ENCODE measurements at places on chromosomes 6 and 20. TPM values are rescaled to one million over a fixed set of nuclear protein-coding genes. Genes with fewer than 3 reads are reported as not detected.

COX4I2 gene
- not detected for total RNA-seq

KCNK5 gene
- 35.6 TPM for total RNA-seq

DNA sequence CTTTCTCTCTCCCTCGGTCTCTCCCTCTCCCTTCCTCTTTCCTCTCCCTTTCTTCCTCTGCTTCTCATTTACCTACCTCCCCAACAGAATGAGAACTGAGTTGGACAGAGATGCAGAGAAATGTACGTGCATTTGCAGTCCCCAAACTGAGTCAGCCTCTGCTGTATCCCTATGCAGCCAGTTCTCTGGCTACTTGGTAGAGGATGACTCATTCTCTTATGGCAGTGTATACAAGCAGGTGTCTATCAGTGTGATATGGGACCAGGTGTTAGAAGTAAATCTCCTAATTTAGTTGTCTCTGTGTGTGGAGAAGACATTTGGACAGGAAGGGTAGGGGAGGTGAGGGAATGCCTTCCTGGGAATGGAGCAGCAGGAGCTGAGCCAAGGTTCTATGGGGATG, 470.8 kb downstream of the CD109 start:
- no peak for ATAC-seq

DNA sequence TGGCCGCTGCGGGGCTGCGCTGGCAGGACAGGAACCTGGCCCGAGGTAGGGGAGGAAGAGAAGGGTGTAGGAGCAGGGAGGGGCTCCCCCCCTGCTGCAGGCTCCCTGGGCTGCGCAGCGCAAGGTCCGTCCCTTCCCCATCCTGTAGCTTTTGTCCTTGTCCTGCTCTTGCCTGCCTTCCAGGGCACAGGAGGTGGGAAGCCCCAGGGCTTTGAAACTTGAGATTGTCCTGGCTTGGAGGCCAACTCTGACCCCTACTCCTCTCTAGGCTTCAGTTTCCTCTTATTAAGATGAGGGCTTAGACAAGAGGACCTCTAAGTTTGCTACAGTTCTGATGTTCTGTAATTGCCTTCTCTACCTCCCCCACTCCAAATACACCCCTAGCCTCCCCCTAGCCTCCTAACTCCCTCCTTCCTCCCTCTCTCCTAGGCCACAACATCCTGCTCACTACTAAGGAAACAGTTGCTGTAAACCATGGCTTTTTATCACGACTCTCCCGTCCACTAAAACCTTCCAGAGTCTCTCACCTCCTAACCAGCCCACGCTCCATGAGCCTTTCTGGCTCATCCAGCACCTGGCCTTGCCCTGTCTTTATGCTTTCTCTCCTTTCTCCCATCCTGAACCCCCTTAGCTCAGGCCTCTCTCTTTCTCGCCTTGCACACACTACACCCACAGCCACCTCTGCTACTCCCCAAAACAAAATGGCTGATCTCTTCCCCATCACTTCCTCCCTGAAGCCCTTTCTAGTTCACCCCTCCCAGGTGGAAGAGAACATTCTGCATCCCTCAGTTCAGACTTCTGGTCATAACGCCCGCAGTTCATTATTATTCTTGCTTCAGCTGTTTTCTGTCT, 10.2 kb downstream of the UNC5CL start:
- no peak for ATAC-seq

ZNF311 gene
- 3.2 TPM for total RNA-seq

TAF8 gene
- 10.6 TPM for total RNA-seq

GRCh38 chr6:31763619-31763940, 1.1 kb downstream of the SAPCD1 start:
- peak; percentile 96 for ATAC-seq

- ATAC-seq: no peak
These were observed 75.4 kb upstream of the PTPN1 start for GRCh38 chr20:50434653-50435396.

GRCh38 chr6:29620630-29621029, 12.4 kb downstream of the GABBR1 start:
- ATAC-seq: no peak

SPO11 gene
- not detected for total RNA-seq

- ATAC-seq: peak; percentile 36
These were observed 22.7 kb downstream of the DSE start for GRCh38 chr6:116393430-116393829.

ATAT1 gene
- 57.1 TPM for total RNA-seq

DNA sequence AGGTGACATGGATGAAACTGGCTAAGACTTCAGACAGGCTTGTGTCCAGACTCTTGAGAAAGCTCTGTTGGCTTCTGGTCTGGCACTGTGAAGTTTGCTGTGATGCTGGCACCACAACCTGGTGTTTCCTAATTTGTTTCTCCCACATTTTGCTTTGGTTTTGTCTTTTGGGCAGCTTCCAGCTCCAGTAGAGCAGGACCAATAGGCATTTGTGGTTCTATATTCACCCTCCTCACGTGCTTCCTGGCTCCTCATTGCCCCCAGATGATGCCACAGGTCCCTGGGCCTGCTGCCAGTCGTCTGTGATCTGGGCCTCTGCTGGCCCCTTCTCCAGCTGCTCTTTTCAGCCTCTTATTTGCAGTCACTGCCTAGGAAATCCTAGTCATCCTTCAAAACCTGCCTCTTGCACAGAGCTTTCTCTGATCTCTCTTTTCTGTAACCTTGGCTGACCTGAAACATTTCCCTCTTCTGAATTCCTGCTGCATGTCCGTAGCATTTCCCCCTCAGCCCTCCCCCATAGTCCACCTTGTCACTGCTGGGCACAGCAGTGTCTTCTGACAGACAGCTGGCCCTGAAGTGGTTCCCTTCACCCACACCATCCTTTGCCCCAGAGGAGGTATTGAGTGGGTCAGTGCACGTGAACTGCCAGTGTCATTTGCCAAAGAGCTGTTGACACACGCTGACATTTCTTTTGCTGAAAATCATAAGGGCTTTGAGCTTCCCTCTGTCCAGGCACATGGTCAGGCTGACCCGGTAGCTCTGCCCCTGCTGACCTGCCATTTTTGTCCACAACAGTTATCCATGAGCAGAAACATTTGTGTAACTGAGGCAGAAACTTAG, 63.0 kb downstream of the PTPN1 start:
- ATAC-seq: no peak

GRCh38 chr20:9478771-9479170, 35.6 kb upstream of the LAMP5 start:
- ATAC-seq: no peak

DNA sequence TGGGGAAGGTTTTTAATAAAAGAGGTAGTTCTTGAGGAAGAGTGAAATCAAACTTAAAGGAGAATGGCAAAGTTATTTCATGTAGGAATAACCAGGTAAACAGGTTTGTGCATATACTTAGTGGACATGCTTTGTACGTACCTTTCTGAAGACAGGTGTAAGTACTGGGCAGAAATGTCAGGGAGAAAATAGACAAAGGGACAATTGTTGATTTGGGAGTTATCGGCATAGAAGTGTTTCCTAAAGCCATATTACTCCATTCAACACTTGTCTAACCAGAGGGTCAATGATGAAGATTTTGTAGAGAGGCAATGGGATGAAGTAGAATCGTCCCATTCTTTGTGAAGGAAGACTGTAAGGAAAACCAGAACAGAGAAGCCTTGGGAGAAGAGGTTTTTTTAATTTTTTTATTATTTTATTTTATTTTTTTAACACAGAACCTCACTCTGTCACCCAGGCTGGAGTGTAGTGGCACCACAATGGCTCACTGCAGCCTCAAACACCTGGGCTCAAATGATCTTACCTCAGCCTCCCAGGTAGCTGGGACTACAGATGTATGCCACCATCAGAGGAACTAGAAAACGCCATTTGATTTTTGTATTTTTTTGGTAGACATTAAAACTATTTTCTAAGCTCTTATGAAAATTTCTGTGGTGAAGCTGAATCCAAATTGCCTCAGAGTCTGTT, 18.0 kb downstream of the SMAP1 start:
- no peak for ATAC-seq

DNA sequence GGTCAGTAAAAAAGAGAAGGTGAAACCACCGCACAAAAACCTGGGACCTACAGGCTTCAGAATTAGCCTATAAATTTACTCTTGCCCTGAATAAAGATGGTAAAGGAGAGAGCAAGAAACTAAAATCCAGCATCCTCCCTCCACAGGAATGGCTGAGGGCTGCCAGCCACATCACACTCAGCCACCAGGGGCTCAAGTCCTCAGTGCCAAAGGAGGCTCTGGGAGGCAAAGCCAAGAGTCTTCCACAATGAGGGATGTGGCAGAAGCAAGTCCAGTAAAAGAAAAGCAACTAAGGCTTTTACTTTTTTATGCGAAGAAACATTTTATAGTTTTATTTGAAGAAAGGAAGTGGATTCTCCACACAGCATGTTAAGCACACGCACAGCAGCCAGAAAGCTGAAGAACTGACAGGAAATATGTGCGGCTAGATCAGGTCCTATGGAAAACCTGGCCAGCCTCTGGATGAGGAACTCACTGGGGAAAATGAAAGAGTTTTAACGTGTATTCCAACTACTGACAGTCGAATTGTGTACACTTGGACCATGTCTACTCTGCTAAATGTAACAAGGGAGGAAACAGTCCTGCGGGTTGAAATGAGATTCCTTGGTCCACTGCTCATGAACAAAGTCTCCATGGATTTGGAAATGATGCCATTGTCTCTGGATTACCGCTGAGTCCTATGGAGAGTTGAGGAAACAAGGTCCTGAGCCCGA, 219.4 kb upstream of the SSTR4 start:
- ATAC-seq: no peak

DNA sequence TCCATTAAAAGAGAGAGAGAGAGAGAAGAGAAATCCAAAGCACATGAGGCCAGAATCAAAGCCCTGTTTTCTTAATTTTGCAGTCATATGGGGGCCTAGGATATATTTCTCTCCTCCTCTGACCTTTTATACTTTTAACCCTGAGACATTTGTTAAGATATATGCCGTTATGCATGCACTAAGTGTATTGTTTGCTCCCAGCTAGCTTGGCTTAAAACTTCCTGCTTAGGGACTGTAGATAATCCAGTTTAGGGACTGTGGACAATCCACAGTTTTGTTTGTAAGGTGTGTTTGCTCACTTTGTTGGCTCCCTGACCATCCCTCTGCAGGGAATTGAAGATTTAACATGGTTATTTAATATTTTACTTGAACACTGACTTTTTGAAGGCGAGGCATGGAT, 166.3 kb upstream of the TSHZ2 start:
- no peak for ATAC-seq

DNA sequence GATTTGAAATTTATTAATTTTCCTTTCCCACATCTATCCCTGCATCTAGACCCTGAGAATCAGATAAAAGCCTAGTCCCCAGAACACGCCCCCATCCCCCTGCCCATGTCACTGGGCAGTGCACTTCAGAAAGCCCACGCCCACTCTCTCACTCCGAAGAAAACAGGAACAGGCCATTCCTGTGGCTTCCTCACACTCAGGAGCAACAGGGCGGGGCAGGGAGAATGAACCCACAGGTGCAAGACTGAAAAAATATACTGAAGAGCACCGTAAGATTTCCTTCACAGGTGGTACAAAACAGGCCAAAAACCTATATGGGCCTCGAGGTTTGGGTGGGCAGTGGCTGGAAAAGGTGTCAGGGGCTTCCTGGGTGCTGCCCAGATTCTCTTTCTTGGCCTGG, 3.4 kb downstream of the OXT start:
- no peak for ATAC-seq

DNA sequence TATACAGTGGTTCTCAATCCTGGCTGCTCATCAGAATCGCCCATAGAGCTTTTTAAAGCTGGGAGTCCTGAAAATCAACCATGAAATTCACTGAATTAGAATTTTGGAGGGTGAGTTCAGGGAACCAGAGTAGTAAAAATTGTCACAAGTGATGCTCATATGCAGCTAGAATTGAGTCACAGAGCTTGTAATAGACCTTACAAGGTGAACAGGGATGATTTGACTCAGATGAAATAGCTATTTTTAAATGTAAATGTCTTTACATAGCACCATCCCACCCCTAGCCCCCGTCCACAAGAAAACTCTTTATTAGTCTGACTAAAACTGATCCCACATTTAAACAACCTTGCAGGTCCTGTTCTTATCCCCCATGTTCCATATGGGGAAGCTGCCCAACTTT, 531.7 kb downstream of the LMBRD1 start:
- ATAC-seq: no peak

DNA sequence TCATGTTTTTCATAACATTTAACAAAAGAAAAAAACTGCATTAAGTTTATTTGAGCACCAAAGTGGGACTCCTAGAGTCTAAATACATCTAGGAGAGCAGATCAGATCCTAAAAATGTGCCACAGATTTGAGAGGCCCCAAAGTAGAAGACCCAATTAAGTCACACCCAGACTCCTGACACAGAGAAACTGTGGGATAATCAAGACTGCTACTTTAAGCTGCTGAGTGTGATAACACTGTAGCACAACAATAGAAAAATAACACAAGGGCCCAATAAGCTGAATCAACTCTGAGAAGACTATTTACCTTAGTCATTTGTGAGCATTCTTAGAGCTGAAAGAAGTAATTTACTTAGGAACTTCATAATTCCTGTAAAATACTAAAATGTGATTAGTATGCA, 26.0 kb downstream of the TRDN start:
- no peak for ATAC-seq

DNA sequence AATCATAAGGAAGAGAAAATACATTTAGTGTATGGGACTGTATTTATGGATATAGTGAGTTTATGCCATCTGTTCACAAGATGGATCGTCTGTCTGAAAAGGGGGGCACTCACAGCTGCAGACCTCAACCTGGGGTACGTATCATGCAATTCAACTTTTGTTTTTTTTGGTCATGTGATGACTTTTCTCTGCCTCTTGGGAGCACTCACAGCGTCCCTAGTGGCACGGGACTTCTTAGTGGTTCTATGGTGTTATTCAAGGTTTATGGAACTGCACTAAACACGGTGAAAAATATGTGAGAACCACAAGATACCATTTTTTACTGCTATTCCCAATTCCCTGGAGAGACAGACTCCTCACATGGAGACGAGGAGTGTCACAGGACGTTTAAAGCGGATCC, 60.4 kb upstream of the MPC1 start:
- no peak for ATAC-seq

DNA sequence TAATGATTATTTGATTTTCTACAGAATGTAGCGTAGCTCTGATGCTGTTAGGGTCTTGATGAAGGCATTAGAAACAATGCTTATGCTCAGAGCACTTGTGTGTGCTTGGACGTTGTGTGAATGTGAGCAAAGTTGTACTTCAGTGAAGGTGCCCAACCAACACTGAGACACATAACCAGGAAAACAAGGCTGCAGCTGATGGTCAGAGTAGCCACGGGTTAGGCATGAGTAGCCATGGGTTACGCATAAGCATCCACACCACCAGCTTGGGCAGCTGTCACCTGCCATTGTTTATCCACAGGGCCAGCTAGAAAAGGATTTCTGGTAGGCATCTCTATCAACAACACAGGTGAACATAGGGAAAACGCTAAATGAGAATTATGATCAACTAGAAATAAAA, 326.6 kb downstream of the NRN1 start:
- ATAC-seq: peak; percentile 45

ADGRG6 gene
- 0.96 TPM for total RNA-seq

HAO1 gene
- total RNA-seq: 0.13 TPM

- peak; percentile 49 for ATAC-seq
These were observed 101.6 kb downstream of the RAMACL start for GRCh38 chr6:166484863-166485262.

GRCh38 chr6:138719011-138719635, 54.4 kb upstream of the CCDC28A start:
- no peak for ATAC-seq

GRCh38 chr20:43903953-43904826, 10.5 kb upstream of the TOX2 start:
- ATAC-seq: peak; percentile 98
